ENCODE measurements at places on chromosomes 2 and 18.
A peak's percentile ranks its signal among the peaks of the same experiment; 100 is the strongest.

DNA sequence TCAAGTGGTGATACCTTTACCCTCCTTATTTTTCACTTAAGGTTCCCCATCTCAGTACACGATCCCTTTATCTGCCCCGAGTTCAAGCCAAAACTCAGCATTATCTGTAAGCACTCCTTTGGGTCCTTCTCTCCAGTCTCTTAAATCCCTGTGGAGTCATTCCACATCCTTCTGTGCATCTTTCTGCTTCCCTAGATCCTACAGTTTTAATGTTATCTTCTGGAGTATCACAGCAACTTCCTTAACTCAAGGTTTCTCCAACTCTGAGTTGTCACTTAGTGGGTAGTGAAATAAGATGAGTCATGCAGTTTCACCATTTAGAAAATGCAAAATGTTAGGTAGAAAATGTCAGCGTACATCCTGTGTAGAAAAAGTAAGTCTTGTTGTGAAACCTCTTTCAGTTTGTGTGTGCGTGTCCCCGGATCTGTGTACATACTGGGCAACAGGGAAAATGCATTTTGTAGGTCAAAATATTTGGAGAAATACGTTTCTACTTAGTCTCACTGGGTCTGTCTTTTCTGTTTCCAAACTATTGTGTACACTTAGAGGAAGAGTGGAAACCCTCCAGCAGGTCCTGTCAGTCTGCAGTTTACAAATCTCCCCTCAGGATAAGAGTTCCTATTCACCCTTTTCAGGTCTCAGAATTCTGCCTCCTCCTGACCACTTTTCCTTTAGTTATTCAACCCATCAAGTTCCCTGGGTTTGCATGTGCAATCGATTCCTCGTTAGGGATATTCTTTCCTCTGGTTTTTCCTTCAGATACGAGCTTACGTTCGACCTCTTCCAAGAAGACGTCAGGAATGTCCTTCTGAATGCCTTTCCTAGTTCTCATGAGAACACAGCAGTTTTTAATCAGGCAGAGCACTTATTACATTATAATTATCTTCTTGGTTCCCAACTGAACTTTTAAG is 154.8 kb downstream of the TGIF1 start:
- DNase-seq: peak; percentile 35

DNA sequence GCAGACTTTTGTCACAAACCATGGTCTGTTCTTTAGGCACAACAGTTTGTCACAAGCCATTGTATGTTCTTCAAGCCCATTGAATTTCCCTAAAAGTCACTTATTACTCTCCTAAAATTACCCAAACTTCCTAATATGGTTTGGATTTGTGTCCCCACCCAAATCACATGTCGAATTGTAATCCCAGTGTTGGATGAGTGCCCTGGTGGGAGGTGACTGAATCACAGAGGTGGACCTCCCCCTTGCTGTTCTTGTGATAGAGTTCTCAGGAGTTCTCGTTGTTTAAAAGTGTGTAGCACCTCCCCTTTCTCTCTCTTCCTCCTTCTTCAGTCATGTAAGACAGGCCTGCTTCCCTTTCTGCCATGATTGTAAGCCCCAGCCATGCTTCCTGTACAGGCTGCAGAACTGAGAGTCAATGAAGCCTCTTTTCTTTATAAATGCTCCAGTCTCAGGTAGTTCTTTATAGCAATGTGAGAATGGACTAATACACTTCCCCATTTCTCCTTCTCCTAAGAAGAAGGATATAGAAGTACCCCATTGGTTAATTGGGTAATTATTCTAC is 11.2 kb upstream of the GYPC start:
- DNase-seq: no peak

DNA sequence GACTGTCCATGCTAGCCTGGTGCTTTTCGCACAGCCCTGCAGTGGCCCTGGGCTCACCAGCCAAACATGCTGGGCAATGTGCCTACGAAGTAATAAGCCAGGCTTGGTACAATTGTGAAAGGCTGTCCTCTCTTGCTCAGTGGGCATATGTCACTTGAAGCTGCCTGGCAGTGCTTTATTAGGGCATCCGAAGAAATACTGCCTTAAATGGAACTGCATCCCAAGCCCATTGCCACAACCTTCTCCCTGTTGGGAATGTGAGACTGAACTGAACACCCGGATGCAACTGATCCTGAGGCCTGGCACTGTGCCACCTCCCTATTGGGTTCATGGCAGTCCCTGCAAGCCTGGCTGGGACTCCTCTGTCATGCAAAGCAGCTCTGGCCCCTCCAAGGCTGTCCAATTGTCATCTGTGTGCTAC is 15.9 kb downstream of the CAPG start:
- DNase-seq: peak; percentile 74

DNA sequence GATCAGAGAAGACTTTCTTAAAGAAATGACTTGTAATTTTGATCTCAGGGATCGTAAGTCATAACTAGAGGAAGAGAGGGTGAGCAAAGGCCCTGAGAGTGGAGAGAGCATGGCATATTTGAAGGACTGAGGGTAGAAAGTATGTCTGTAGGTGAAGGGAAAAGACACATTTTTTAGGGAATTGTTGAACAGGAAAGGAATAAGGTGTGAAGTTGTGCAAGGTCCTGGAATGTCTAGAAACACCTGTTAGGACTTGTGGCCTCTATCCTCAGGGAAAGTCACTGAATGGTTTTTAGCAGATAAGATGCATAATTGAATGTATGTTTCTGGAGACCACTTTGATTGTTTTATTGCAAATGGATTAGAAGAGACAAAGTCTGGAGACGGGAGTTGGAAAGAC is 62.5 kb upstream of the ACTR3 start:
- DNase-seq: no peak

GRCh38 chr18:23934252-23934651 is 80.3 kb upstream of the TTC39C start:
- no peak for DNase-seq

DNA sequence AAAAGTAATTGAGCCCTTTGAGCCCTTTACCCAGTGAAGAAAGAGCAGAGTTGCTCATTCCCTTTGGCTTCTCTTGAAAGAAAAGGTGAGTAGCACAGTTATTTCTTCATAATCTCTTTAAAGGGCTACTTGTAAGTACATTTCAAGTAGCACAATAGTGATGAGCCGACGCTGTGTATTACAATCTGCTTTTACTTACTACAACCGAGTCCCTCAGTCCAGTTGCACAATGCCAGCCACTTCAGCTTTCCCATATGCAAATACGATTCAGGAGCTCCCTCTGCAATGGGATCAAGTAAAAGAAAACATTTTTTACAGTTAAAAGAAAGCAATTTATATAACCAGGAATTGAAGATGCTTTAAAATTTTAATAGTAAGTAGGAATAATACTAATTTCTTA is 868.5 kb downstream of the RNF144A start:
- DNase-seq: no peak

DNA sequence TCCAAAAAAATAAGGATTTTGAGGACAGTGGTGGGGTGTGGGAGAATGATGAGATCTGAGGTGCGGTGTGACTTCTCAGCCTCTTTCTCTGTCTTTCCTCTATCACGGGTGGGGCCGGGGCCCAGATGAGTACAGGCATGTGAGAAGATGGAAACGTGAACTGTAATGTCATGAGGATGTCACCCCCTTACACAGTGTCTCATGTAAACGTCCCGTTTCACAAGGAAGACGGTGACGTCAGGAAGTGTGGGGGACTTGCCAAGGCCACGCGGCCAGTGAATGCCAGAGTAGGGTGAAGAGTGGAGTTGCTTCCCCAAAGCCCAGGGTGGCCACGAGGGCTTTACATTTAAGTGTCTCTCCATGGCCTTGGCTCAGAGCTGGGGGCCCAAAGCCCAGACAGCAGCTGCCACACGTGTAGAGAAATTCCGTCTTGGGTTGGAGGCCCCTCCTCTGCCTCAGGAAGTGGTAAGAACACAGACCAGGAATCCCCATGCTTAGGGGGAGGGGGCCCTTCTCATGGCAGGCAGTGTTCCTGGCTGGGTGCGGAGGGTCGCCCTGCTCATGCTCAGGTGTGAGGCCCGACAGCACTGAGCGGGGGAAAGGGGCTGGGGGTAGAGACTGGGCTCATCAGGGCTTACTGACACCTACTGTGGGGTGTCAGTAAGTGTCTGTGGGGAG is 80.9 kb upstream of the SMAD7 start:
- DNase-seq: no peak

- peak; percentile 5 for DNase-seq
These were observed 33.8 kb downstream of the SMC6 start for GRCh38 chr2:17719562-17720371.

DNA sequence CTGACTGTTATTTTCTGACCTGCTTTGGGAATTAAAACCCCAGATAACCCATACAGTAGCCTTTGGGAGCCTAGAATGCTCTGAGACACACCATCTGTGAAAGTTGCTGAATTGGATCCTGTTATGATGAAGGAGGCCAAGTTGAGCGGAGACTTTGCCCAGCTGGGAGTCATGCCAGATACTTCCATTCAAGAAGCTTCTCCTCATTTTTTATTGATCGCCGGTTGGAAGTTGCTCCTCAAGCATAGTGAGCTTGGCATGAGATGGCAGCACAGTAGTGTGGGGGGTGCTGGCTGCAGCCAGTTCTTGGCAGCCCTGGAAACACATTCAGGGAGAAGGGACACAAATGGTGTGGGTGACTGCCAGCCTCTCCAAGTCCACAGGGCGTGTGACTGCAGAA is 270.7 kb upstream of the NRP2 start:
- DNase-seq: peak; percentile 81

DNA sequence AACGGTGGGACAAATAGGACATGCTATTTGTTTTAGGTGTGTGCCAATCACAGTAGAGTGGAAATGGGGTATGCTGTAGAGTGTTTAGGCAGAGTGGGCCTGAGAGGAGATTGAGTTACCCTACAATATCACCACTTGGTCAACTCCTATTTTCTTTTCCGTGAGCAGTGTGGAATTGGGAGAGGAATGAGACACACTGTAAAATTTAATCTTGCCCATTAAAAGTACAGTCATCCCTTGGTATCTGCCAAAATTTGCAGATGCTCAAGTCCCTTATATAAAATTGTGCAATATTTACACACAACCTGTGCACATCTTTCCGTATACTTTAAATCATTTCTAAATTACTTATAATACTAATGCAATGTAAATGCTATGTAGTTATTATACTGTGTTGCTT is 12.4 kb downstream of the FBXO48 start:
- DNase-seq: no peak

- no peak for DNase-seq
These were observed 590.8 kb upstream of the ID2 start for GRCh38 chr2:8090748-8091700.

- DNase-seq: no peak
These were observed 88.9 kb upstream of the RBBP8 start for GRCh38 chr18:22844190-22844589.

DNA sequence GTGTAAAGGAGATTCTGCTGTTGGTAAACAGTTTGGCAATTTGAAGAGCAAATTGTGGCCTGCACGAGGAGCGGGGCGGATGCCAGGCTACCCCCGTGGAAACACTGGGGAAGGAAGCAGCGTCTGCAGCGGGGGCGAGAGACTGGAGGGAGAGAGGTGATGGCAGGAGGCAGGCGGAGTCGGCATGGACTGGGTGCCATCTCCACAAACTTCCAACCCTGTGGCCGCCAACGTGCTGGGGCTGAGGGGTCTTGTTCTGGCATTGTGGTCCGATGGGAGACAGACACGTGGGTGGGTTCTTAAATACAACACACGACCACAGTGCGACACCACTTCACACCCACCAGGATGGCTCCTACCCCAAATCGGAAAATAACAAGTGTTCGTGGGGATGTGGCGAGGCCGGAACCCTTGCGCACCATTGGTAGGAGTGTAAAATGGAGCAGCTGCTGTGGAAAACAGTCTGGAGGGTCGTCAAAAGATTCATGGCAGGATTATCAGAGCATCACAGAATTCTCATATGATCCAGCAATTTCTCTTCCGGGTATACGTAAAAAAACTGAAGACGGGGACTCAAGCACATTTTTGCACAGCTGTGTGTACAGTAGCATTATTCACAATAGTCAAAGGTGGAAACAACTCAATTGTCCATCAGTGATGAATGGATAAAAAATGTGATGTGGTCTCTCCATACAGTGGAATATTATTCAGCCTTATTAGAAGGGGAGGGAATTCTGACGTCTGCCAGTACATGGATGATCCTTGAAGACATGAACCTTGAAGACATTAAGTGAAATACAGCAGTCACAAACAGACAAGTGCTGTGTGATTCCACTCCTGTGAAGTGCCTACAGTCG is 82.4 kb upstream of the HPCAL1 start:
- no peak for DNase-seq

DNA sequence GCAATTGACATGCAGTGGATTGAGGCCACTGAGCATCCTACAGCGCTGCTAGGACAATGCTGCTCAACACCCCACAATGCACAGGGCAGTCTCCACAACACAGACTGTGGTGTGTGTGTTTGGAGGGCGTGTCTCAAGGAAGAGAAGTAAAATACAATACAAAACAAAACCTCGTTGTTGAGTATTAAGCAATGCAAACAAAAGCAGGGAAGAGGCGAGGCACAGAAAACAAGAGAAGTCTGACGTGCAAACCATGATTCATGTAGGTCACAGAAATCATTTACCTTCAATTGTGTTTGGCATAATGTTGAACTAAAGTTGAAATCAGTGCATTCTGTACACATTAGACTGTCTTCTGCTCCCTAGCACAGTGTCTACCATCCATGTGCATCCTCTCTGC is 260.9 kb downstream of the PHLPP1 start:
- peak; percentile 18 for DNase-seq

GRCh38 chr2:41187376-41188122 is 735.7 kb upstream of the SLC8A1 start:
- DNase-seq: no peak

All from midbrain (tissue), 1 donor.